ENCODE measurements at places on chromosomes 12 and 14.

DNA sequence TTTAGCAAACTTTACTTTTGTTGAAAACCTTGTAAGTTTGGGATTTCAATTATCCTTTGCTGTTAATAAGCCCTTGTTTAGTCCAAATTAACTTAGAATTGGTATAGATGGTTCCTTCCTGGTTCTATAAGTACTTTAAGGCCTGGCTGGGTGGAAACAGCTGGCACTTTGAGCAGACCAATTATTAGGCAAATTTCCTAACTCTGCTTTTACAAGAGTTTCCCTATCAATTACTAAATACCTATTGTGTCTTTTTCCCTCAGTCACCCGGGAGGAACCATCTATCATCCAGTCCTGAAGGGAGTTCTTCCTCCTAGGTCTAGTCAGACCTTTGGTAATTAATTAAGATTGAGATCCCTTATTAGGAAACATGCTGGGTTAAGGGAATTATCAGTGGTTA, 138.0 kb downstream of the SLC38A6 start:
- no peak for DNase-seq

DNA sequence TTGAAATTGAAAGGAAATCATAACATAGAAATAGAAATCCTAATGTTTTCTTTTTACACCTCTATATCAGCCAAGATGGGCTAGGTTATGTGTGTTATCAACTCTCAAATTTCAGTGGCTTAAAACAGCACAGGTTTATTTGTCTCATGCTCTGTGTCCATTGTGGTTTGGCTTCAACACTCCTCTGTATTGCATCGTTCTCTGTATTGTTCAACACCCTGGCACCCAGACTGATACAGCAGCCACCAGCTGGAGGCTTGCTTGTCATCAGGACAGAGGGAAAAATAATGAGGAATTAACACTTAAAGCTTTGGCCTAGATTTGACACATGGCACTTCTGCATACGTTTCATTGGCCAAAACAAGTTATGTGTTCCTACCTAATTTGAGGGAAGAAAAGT, 234.2 kb upstream of the ARHGAP5 start:
- no peak for DNase-seq

- no peak for DNase-seq
Measured at GRCh38 chr12:5433081-5433844, 1.4 kb downstream of the NTF3 start.

- DNase-seq, result no peak
Measured at GRCh38 chr14:36583893-36584811, 1.7 kb upstream of the NKX2-8 start.

- no peak for DNase-seq
Measured at GRCh38 chr12:77571768-77572167, 258.9 kb upstream of the NAV3 start.

GRCh38 chr14:77965919-77966435, 166.1 kb downstream of the ADCK1 start:
- DNase-seq, result no peak

- DNase-seq, result no peak
Measured at GRCh38 chr14:85233756-85234155, 296.2 kb upstream of the FLRT2 start.

DNA sequence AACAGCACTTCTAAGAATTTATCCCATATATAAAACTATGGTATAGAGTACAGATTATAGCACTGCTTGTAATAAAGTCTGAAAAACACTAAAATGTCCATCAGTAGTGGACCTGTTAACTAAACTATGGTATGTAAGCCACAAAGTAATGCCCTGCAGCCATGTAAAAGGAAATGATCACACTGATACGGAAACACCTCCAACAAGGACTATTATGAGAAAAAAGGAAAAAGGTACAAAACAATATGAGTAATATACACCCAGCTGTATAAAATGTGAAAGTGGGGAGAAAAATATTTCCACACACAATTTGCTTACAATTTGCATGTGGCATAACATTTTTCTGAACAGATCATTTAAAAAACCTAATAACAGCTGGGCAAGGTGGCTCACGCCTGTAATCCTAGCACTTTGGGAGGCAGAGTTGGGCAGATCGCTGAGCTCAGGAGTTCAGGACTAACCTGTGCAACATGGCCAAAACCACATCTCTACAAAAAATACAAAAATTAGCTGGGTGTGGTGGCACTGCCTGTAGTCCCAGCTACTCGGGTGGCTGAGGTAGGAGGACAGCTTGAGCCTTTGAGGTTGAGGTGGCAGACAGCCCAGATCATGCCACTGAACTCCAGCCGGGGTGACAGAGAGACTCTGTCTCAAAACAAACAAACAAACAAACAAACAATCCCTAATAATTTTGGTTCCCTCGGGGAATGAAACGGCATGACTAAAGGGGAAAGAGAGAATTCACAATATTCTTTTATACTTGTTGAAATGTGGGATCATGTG, 250.5 kb downstream of the MED13L start:
- no peak for DNase-seq

DNA sequence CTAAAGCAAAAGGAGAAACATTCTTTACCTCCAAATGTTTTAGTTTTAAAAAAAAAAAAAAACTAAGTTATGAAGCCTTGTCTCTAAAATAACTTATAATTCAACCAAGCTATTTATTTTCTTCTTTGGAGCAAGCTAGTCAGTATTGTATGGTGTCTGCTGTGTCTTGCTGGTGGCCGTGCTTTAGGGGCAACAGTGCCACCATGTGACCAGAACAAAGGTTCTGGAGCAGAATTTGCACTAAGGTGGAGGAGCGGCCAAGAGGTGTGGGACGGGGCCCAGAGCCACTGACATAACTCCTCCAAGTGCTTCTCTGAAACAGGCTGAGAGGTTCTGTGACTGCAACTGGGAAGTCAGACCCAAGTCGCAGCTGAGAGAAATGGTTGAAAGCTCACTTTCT, 4.5 kb downstream of the FICD start:
- no peak for DNase-seq

DNA sequence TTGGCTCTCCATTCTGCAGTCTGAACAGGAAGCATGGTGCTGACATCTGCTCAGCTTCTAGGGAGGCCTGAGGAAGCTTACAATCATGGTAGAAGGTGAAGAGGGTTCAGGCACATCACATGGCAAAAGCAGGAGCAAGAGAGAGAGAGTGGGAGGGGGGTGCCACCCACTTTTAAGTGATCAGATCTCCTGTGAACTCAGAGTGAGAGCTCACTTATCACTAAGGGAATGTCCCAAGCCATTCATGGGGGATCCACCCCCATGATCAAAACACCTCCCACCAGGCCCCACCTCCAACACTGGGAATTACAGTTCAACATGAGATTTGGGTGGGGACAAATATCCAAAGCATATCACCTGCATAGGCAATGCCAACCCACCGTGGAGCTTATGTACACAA, 9.8 kb upstream of the GNG2 start:
- DNase-seq, result no peak

DNA sequence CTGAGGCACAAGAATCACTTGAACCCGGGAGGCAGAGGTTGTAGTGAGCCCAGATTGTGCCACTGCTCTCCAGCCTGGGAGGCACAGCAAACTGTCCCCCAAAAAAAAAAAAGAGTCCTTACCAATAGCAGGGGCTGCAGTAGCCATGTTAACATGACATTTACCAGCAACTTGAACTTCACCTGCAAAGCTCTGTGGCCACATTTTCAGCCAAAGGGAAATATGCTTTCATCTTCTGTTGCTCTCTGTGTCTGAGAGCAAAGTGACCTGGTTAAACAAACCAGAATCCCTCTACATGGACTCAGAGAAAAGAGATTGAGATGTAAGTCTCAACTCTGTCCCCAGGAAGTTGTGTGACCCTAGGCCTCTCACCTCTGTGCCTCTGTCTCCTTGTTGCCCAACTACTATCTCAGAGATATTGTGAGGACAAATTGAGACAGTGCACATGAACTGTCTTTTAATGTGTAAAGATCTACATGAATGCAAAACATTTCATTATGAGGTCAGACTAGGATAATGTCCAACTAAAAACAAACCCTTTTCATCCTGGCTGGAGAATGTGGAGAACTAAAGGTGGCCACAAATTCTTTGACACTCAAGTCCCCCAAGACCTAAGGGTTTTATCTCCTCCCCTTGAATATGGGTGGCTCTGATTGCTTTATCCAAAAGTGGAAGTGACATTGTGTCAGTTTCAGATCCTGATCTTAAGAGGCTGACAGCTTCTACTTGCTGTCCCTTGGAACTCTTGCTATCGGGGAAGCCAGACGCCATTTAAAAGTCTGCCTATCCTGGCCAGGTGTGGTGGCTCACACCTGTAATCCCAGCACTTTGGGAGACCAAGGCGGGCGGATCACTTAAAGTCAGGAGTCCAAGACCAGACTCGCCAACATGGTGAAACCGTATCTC, 24.7 kb upstream of the P2RX4 start:
- DNase-seq, result no peak

All from activated CD4-positive, alpha-beta T cell treated with anti-CD3 and anti-CD28 coated beads for 24 hours (primary cell).